ENCODE measurements at places on chromosomes 11 and 22.

DNA sequence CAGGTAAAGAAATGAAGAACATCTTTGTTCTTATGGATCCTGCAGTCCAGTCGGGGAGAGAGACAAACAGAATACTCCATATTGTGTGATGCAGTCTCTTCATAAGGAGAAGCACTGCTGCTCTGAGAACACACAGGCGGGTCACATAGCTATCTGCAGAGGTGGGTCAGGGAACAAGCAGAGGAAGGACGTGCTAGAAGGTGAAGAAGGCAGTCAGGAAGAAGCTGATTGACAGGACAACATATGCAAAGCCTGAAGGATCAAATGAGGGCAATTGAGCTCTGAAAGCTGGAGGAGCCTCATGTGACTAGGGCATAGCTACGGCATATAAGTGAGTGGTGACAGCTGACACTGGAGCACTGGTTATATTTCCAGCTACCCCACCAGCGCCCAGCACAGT is 122.5 kb downstream of the OPCML start:
- no peak for DNase-seq

DNA sequence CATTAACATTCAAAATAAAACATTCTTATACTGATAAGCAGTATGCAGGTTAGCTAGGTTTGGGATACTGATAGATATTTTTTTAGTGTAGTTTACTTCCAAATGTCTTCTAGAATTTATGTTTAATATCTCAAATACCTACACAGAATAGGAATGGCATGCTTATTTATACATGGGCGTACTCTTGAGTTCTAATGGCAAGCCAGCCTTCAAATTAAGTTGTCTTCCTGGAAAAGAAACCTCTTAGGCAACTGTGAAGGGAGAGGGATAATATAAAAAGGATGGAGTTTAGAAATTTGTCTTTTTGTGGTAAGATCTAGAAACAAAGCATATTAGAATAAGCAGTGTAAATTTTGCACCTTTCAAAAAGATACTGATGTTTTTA is 65.4 kb downstream of the MTMR3 start:
- no peak for DNase-seq

DNA sequence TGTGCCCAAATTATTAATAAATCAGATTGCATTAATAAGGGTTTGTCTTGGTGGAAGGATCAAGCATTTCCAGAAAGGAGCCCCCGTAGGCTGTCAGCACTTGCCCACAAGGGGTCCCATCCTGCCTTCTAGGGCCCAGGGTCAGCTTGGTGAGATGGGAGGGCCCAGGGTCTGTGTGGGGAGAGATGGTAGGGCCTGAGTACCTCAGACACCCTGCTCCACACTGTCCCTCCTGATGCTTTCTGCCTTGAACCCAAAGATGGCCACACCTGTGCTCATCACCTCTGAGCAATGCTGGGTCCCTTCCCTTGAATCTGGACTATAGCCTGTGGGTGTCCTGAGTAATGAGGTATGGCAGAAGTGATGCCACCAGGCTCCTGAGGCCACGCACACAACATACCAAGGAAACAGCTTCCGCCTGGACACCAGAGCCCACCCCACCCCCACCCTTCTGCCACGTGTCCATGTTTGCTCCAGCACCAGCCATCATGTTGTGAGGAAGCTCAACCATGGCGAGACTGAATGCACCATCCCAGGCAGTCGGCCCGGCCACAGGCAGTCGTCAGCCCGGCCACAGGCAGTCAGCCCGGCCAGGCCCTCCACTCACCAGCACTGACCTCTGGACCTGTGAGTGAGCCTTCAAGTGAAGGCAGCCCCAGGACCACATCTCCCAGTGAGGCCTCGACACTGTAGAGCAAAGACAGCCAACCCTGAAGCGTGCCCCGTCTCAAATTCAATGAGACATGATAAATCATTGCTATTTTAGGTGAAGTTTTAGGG is 6.8 kb downstream of the BET1L start:
- no peak for DNase-seq

DNA sequence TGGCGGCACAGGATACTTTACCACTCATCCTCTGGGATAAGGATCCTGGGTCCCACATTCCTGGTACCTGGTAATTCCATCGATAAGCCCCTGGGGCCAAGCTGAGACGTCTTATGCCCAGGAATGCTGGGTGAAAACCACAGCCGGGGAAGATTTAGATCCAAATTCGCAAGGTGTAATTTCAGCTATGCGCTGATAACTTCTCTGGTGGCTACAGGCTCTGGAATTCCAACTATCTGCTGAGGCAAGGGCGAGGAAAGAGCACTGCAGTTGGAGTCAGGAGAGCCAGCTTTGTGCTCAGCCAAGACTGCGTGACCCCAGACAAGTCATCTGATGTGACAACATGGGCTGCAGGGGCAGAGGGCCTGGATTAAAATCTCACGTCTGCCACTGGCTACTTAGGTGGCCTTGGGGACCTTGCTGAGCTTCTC is 9.9 kb upstream of the MYEOV start:
- no peak for DNase-seq

- DNase-seq: peak; percentile 3
Measured at GRCh38 chr11:15006139-15006759, 34.1 kb upstream of the CALCA start.

DNA sequence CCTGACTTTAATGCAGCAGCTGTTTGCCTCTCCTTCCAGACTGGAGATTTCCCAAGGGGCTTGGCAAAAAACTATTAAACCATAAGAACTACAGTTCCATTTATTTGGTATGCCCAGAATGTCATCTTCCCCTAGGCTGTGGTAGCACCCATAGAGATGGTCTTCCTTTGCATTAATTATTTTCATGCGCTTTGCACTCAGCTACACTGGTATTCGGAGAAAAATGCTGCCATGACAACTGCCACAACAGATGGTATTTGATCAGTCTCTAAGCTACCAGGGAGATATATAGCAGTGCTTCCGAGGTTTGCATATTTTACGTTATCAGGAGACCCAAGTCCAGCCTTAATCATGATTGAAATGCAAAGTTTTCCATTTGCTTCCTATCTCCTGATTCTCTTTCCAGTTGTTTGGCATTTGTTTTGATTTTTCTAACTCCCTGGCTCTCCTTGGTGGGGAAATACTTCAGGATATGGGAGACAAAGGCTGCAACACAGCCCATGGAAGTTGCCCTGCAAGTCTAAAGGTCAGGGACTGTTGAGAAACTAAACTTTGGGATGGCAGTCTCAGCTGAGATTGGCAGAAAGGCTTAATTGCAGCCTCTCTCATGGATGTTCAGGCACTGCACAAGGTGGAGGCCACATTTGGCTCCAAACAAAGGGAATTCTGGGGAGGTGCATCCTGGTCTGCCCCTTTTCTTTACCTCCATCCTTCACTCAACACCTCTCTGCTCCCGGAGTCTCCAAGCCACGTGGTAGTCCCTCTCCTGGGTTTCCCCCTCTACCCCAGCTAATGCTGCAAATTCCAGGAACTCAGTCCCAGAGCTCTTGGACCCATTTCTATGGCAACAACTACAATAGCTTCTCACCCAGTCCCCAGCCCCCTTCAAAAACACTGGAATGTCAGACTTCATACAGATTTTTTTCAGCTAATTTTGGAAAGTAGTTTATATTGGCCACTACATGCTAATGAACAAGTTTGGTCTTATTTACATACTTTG is 151.8 kb downstream of the NAV2 start:
- no peak for DNase-seq

GRCh38 chr11:65454311-65454695 is 31.7 kb downstream of the NEAT1 start:
- no peak for DNase-seq

DNA sequence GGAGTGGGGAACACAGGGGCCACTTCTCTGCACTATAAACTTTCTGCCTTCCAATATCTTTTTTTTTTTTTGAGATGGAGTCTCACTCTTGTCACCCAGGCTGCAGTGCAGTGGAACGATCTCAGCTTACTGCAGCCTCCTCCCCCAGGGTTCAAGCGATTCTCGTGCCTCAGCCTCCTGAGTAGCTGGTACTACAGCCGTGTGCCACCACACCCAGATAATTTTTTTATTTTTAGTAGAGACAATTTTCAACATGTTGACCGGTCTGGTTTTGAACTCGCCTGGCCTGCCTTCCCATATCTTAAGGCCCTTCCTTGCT is 1.7 kb downstream of the SLC3A2 start:
- no peak for DNase-seq

DNA sequence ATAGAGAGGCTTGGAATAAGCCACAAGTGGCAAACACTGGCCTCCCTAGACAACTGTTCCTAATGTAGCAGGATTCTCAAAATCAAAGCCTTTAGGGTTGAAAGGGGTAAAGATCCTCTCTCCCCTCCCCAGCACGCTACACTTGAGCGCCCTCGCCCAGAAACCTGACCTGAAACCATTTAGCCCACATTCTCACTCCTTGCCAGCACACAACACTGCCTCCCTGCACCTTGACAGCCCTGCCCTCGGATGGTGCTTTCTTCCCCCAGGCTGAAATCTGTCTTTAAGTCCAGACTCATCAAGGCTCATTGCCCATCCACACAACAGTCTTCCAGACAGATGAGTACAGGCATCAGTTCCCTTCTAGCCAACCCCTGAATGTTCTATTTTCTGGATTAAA is 26.5 kb downstream of the CWC15 start:
- DNase-seq: no peak

DNA sequence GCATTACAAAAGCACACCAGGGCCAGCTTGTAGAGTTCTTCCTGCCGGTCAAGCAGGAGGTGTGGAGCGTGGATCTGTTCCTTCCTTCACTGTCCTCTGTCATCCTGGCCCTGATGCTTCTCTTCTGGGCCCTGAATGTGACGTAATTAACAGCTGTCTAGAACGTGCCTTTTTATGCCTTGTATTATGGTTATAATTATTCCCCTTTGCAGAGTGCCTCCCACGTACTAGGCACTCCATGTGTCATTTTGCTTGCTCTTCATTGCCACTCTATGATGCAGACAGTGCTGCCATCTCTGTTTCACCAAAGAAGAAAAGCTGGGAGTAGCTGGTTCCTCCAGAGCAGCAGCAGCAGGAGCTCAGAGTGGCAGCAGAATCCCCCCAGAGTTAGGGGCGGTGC is 132.1 kb upstream of the TTC12 start:
- no peak for DNase-seq

DNA sequence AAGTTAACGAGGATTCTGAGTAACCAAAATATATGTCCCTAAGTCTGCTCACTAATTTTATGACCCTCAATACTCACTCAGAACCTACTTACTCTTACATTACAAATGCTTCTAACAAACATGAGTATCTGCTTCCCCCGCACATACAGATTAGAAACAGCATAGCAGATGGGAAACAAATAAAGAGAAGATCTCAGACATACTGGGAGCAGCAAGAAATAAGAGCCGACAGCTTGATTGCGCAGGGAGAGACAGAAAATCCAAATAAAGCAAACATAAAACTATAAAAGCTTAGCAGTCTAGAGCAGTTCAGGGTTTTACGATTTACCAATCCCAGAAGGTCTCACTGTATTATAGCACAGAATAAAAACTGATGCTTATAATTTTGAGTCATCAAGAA is 89.1 kb upstream of the DBX1 start:
- DNase-seq: no peak

All from activated CD4-positive, alpha-beta T cell treated with anti-CD3 and anti-CD28 coated beads for 4 hours (primary cell).